ENCODE measurements at places on chromosomes 7 and 10.
A peak's percentile ranks its signal among the peaks of the same experiment; 100 is the strongest.

- no peak for DNase-seq
These were observed 1121.3 kb upstream of the AUTS2 start for GRCh38 chr7:68476966-68477365.

- no peak for DNase-seq
These were observed 58.5 kb upstream of the FOXP2 start for GRCh38 chr7:114356133-114356532.

DNA sequence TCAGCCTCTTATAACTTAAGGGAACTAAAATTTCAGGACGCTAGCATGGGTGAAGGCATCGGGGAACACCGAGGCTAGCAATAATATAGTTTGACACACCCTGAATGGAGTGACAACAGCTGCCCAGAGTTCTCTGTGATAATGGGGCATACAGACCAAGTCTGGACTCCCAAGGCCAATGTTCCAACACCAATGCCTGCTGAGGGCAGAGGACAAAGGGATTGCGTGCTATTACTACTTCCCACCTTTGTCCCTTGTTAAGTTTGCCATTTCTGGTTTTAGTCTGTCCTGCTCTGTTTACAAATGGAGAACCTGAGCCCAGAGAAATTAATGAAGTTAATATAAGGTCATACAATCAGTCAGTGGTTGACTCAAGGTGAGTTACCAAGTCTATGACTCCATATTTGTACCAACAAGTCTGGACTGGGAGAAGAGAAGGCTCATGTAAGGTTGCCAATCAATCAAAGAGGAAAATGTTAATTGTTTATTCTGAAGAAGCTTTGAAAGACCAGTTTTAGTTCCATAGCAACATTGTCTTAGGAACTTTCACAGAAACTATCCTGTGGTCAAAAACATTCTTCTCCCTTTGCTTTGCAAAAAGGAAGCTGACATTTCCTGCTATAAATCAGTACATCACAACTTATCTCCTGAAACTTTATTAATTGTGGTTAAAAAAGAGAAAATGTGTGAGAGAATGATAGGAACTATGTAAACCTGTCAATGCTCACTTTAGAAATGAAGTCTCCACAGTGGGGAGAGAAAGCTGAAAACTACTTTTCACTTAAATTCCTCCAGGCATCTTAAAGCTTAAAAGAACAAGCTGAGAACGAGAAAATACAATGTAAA, 74.5 kb downstream of the CCDC6 start:
- DNase-seq = no peak

GRCh38 chr7:43594020-43594419, 11.1 kb downstream of the STK17A start:
- DNase-seq = no peak

GRCh38 chr10:90480466-90480865, 377.4 kb downstream of the HTR7 start:
- no peak for DNase-seq

- DNase-seq = peak; percentile 26
These were observed 81.2 kb downstream of the EGFR start for GRCh38 chr7:55099821-55100543.

- DNase-seq = no peak
These were observed 44.5 kb upstream of the ACBD5 start for GRCh38 chr10:27285093-27285492.

DNA sequence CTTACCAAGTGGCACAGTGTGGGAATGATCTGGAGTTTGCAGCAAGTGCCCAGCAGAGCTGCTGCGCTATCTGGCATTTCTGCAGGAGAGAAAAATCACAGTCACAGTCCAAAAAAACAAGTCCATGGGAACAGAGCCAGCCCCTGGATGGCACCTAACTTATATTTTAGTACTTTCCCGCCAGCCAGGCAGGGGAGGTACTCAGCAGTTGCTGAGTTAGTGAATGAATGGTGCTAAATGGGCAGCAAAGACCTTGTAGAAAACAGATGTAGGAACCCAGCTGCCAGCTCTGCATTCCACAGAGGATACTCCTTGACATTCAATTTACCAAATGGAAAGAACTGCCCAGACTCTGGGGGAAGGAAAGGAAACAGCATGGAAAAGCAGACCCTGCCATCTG, 54.5 kb downstream of the GSDME start:
- no peak for DNase-seq

DNA sequence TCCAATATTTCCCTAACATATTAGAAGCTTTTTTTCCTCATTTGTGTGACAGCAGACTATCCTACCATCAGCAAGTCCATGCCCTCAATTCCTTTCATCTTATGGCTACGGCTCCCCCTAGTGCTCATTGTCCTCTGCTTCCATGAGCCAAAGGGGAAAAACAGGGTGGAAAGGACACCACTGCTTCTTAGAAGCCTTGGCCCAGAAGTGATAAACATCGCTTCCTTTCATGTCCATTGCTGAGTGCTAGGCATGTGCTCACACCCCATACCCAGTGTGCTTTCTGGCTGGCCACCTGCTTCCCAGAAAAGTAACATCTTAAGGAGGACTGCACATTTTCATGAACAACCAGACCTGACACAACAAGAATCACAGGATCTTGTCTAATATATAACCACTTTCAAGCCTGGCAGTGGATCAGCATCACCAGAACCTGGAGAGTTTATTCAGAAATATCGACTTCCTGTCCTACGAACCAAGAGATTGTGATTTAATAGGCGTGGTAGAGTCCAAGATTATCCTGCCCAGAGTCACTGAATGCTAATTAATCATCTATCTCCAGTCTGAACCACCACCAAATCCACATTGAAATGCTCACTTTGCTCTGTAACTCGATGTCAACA, 650.5 kb upstream of the SORCS1 start:
- DNase-seq = no peak
